ENCODE measurements at places on chromosomes 7 and 10. TPM values are rescaled to one million over a fixed set of nuclear protein-coding genes. Genes with fewer than 3 reads are reported as not detected.
A peak's percentile ranks its signal among the peaks of the same experiment; 100 is the strongest.

GRCh38 chr10:73332379-73332778 lies 26.3 kb downstream of the CFAP70 start:
- DNase-seq: no peak

DNA sequence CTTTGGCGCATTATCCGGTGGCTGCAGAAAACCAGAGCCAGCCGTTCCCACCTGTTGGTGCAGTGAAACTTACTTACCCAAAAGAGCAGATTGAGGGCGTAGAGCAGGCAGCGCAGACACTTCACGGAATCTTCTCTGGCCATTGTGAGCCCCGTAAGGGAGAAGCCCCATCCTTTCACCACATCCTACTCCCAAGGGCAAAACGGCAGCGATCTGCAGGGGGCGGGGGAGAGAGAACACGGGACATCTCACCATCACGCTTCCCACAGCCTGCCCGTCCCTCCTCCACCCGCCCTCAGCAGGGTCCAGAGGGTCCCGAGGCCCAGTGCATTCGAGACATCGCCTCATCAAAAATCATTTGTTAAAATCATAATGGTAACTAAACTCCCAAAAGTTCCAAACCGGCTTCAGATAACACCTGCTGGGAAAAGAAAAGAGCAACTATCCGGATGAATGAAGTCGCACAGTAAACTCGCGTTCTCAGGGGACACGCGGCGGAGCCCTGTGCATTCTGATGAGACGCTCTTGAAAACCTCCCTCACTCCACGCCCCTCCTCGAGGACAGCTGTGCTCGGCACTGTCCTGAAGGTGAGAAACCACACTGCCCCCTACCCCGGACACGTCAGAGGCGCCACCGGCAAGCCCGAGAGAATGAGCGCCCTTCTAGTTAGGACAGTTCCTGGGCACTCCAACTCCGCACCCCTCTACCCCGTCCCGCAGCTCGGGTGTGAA lies 1.2 kb downstream of the TSPAN12 start:
- peak; percentile 18 for DNase-seq

- no peak for DNase-seq
Measured at GRCh38 chr7:99102809-99103690, 40.9 kb downstream of the SMURF1 start.

- DNase-seq: peak; percentile 11
Measured at GRCh38 chr7:38374507-38374906, 101.1 kb upstream of the TARP start.

The HPSE2 gene
- 0.01 TPM for polyA plus RNA-seq

All from HepG2 (cell line).